ENCODE measurements at places on chromosomes 2 and 18.

GRCh38 chr2:104872866-104873688, 19.2 kb downstream of the POU3F3 start:
- no peak overlapping the region for H3K27ac ChIP-seq
- H3K36me3 ChIP-seq = no peaks in the 10 kb centered on the region
- peak overlapping the region; percentile 57 for H3K4me3 ChIP-seq
- H3K4me1 ChIP-seq = peaks cover 7% of the 10 kb centered on the region
- peak; percentile 38 for DNase-seq

- no peak for DNase-seq
- no peaks in the 10 kb centered on the region for H3K36me3 ChIP-seq
- H3K4me1 ChIP-seq = no peaks in the 10 kb centered on the region
Observed at GRCh38 chr2:205902041-205902899, 183.7 kb downstream of the INO80D start.

DNA sequence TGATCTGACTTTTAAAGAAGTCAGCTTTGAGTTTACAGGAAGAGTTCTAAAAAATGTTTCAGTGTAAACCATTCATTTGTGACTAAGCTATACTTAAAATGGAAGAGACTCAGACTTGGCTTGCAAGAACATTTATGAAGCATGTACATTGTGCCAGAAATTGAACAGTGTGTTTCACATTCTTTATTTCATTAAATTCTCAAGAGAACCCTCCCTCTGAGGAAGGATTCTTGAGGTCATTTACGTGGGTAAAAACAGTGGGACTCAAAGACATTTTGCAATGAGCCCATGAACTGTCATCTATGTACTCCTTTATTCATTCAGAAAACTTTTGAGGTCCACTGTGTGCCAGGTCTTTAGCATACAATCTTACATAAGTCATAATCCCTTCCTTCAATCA, 143.6 kb upstream of the ZNF521 start:
- no peak overlapping the region for H3K4me3 ChIP-seq
- no peak overlapping the region for H3K27ac ChIP-seq
- no peak for DNase-seq

- no peak within 1 kb of the TSS for H3K4me3 ChIP-seq
- peaks cover 21% of the 10 kb centered on the region for H3K36me3 ChIP-seq
- peaks cover 16% of the 10 kb centered on the region for H3K4me1 ChIP-seq
- no peak for DNase-seq
- H3K27ac ChIP-seq = peak within 1 kb of the TSS; percentile 39
Observed at GRCh38 chr2:218260742-218261422, at the start of gene GPBAR1. Gene GPBAR1, plus strand, starts transcription at chr2:218261015. Its CDS starts 1,710 bp downstream, at chr2:218262725.

GRCh38 chr2:120368086-120368485, 22.1 kb downstream of the INHBB start:
- H3K27ac ChIP-seq = no peak overlapping the region
- H3K4me1 ChIP-seq = no peaks in the 10 kb centered on the region
- DNase-seq = no peak

DNA sequence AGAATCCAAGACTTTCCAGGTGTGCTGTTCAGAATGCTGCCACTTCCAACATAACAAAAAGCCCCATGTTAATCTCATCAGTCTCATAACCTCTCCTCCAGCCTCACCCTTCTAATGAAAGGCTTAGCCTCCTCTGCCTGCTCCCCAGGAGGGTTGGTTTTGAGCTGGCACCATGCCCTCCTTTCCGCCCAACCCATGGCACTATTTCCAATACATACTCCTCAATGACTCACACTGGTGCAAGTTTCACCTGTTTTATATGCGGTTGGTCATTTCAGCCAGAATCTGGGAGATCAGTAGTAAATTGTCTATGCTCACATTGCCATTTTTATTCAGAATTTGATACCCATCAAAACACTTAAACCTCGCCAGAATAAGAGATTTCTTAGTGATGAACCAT, 157.6 kb upstream of the NRP2 start:
- no peak for DNase-seq
- H3K36me3 ChIP-seq = no peaks in the 10 kb centered on the region
- H3K4me3 ChIP-seq = no peak overlapping the region

- no peak for DNase-seq
- H3K27me3 ChIP-seq = no peaks in the 10 kb centered on the region
- H3K4me3 ChIP-seq = no peak overlapping the region
- H3K36me3 ChIP-seq = no peaks in the 10 kb centered on the region
- H3K4me1 ChIP-seq = no peaks in the 10 kb centered on the region
- no peak overlapping the region for H3K27ac ChIP-seq
Observed at GRCh38 chr2:51420511-51420910, 388.6 kb upstream of the NRXN1 start.

- H3K27me3 ChIP-seq = no peaks in the 10 kb centered on the region
- H3K4me3 ChIP-seq = no peak overlapping the region
- no peak overlapping the region for H3K27ac ChIP-seq
- H3K36me3 ChIP-seq = peaks cover 10% of the 10 kb centered on the region
- DNase-seq = no peak
Observed at GRCh38 chr2:171895786-171896185, 1.7 kb upstream of the SLC25A12 start.

DNA sequence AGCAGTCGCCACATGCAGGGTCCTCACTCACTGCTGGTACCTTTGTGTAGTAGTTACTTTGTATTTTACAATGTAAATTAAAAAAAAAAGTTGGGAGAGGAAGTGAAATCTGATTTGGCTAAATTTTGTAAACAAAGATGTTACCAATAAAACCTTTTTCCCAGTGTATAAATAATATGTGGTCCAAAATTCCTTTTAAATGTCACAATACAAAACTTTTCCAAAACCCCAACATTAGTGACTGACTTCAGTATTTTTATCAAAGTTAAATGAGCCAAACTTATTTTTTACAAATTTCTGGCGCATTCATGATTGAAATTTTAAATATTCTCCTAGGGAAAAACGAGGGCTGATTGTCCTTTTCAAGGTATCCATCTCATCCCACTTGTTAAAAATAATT, 239.9 kb downstream of the AGAP1 start:
- H3K27me3 ChIP-seq = peaks cover 2% of the 10 kb centered on the region
- no peak for DNase-seq
- H3K4me1 ChIP-seq = no peaks in the 10 kb centered on the region
- H3K27ac ChIP-seq = no peak overlapping the region
- no peak overlapping the region for H3K4me3 ChIP-seq

- no peaks in the 10 kb centered on the region for H3K27me3 ChIP-seq
- no peak for DNase-seq
- H3K4me3 ChIP-seq = no peak overlapping the region
- H3K4me1 ChIP-seq = peaks cover 7% of the 10 kb centered on the region
- no peaks in the 10 kb centered on the region for H3K36me3 ChIP-seq
Observed at GRCh38 chr2:72605836-72606442, 219.9 kb downstream of the EXOC6B start.

DNA sequence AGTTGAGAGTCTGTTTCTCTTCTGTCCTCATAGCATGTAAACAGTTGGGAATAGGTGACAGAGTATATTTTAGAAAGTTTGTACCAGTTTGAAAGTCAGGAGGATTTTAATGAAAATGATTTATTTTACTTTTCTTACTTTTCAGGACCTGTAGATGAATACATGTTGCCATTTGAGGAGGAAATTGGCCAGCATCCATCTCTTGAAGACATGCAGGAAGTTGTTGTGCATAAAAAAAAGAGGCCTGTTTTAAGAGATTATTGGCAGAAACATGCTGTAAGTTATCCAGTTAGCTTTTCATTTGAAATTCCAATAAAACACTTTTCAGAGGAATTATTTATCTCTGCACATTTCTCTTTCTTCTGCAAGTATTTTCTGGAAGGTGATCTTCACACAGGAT, 81.1 kb downstream of the ACVR2A start:
- no peaks in the 10 kb centered on the region for H3K36me3 ChIP-seq
- H3K4me1 ChIP-seq = no peaks in the 10 kb centered on the region
- H3K4me3 ChIP-seq = no peak overlapping the region

DNA sequence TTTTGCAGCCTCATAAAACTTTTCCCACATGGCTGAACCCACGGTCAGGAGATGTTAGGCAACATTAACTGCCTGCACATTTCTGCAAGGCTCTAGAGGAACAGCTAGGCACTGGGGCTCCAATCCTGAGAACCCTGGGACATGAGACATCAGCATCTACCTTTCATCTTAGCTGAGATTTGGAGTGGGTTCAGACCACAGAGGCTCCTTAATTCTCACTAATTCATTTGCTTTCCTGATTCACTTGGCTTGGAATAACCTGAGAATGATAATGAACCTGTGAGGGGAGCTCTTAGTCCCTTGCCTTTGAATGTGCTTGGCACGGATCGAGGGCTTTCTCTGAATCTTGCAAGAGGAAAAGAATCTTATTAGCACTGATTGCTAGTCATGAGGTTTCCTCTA, 266.2 kb downstream of the FIGN start:
- no peaks in the 10 kb centered on the region for H3K27me3 ChIP-seq
- no peak overlapping the region for H3K4me3 ChIP-seq
- no peak for DNase-seq
- H3K4me1 ChIP-seq = no peaks in the 10 kb centered on the region
- no peaks in the 10 kb centered on the region for H3K36me3 ChIP-seq
- no peak overlapping the region for H3K27ac ChIP-seq

DNA sequence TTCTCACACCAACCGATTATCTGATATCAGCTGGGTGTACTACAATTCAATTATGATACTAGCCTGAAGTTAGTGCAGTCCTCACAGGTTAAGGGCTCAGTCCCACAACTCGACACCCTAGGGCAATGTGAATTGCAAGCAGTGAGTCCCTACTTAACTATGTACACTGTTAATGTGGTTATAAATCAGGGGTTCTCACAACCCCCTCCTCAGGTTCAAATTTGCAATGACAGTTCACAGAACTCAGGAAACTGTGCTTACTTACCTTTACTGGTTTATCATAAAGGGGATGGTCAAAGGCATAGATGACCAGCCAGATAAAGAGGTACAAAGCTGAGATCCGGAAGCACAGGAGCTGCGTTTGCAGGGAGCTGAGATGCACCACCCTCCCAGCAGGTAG, 1379.1 kb upstream of the CDH2 start:
- H3K4me1 ChIP-seq = no peaks in the 10 kb centered on the region
- no peaks in the 10 kb centered on the region for H3K27me3 ChIP-seq
- no peaks in the 10 kb centered on the region for H3K36me3 ChIP-seq
- H3K4me3 ChIP-seq = no peak overlapping the region
- DNase-seq = no peak

DNA sequence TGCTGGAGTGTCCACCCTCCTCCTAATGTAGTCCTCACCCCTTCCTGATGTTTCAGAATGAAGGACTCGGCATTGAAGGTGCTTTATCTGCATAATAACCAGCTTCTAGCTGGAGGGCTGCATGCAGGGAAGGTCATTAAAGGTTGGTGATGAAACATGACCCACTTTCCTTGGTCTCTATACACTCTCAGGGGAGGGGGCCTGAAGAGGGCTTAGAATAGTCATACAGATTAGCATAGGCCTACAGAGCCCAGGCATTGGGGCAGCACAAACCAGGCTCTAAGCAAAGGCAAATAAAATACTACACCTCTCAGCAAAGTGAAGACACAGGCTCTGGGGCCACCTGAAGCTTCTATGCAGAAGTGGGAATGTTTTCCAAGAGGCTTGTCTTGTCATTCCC, 1.8 kb downstream of the IL36RN start:
- H3K4me1 ChIP-seq = peaks cover 4% of the 10 kb centered on the region
- H3K36me3 ChIP-seq = peaks cover 4% of the 10 kb centered on the region
- peaks cover 8% of the 10 kb centered on the region for H3K27me3 ChIP-seq
- no peak overlapping the region for H3K27ac ChIP-seq
- no peak for DNase-seq

GRCh38 chr2:48483506-48483905, 46.4 kb upstream of the STON1 start:
- no peak for DNase-seq
- H3K4me3 ChIP-seq = no peak overlapping the region
- no peak overlapping the region for H3K27ac ChIP-seq
- no peaks in the 10 kb centered on the region for H3K4me1 ChIP-seq

DNA sequence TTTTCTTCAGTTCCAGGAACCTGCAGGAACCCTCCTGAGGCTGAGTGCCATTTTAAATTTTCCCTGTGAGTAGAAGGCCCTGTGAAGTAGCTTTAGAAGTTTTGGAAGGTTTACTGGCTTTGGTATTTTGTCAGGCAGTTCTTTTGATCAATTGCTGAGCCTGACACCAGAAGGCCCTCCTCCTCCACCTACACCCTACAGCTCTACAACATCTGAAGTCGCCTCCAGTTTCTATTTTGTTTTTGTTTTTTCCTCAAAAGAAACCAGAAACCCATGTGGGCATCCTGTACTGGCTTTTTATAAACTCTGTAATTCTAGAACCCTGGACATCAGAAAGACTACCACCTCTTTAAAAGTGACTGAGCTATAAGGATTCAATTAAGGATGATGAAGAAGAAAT, 153.7 kb downstream of the NRXN1 start:
- no peaks in the 10 kb centered on the region for H3K4me1 ChIP-seq
- no peaks in the 10 kb centered on the region for H3K27me3 ChIP-seq
- no peaks in the 10 kb centered on the region for H3K36me3 ChIP-seq
- H3K27ac ChIP-seq = no peak overlapping the region
- no peak overlapping the region for H3K4me3 ChIP-seq

GRCh38 chr18:13513021-13513420, 213.3 kb downstream of the FAM210A start:
- DNase-seq = no peak
- no peak overlapping the region for H3K4me3 ChIP-seq
- peaks cover 32% of the 10 kb centered on the region for H3K36me3 ChIP-seq
- H3K27me3 ChIP-seq = no peaks in the 10 kb centered on the region
- H3K4me1 ChIP-seq = peaks cover 16% of the 10 kb centered on the region

DNA sequence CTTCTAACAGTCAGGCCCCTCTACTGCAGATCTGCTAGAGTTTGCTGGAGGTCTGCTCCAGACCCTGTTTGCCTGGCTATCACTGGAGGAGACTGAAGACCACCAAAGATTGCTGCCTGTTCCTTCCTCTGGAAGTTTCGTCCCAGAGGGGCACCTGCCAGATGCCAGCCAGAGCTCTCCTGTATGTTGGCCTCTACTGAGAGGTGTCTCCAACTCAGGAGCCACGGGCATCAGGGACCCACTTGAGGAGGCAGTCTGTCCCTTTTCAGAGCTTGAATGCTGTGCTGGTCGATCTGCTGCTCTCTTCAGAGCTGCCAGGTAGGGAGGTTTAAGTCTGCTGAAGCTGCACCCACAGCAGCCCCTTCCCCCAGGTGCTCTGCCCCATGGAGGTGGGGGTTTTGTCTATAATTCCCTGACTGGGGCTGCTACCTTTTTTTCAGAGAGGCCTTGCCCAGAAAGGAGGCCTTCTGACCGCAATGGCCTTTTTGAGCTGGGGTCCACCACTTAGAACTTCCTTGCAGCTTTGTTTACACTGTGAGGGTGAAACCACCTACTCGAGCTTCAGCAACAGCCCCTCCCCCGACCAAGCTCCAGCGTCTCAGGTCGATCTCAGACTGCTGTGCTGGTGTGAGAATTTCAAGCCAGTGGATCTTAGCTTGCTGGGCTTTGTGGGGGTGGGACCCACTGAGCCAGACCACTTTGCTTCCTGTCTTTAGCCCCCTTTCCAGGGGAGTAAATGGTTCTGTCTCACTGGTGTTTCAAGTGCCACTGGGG, 566.0 kb downstream of the NR4A2 start:
- H3K4me1 ChIP-seq = no peaks in the 10 kb centered on the region
- no peak for DNase-seq
- H3K27ac ChIP-seq = no peak overlapping the region
- no peak overlapping the region for H3K4me3 ChIP-seq
- H3K36me3 ChIP-seq = no peaks in the 10 kb centered on the region

GRCh38 chr2:204441316-204441715, 104.0 kb upstream of the PARD3B start:
- H3K27ac ChIP-seq = no peak overlapping the region
- DNase-seq = no peak
- H3K36me3 ChIP-seq = no peaks in the 10 kb centered on the region
- H3K4me3 ChIP-seq = no peak overlapping the region

GRCh38 chr2:21043744-21044532, at the start of gene APOB:
Gene APOB, minus strand, starts transcription at chr2:21044073. Its CDS starts 128 bp downstream, at chr2:21043945.
- no peak within 1 kb of the TSS for H3K4me3 ChIP-seq
- no peak for DNase-seq
- H3K27me3 ChIP-seq = peaks cover 8% of the 10 kb centered on the region
- H3K27ac ChIP-seq = no peak within 1 kb of the TSS
- H3K4me1 ChIP-seq = peaks cover 3% of the 10 kb centered on the region

Data from activated T-helper 2 cell treated with anti-CD3 and anti-CD28 coated beads, Interferon-gamma antibody, Interleukin-2, Interleukin-4, amounts not matched to agents 10 μg/mL and 5 μg/mL and 100 μg/mL, durations not matched to agents 14 hours and 24 hours and 36 hours (primary cell).